ENCODE measurements at places on chromosomes 11 and 22.

DNA sequence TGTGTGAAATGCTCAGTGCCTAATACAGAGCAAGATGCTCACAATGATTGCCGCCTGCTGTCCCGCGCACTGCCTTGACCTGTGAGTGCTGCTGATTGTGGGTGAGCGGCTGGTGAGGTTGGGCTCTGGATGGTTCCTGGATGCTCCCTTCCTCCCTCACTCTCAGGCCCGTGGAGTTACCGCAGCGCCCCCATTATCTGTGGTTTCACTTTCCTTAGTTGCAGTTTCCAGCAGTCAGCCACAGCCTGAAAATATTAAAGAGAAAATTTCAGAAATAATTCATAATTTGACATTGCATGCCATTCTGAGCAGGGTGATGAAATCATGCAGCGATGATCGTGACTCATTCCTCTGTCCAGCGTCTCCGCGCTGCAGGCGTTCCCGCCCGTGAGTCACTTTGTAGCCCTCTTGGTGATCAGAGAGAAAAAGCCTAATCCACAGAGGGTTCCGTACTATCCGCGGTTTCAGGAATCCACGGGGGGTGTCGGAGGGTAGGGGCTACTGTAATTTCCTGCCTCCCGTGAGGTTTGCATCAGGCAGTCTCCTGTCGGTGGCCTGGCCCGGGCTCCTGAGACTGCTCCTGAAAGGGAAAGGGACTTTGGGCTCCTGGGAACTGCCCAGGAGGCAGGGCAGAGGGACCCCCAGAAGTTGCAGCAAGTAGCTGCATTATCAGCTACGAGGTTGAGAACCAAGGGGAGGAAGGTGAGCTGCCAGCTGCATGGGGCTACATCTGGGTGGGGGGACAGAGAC, 10.6 kb downstream of the RPL3 start:
- ATAC-seq, result no peak

- no peak for ATAC-seq
These were observed 22.1 kb downstream of the ANO1 start for GRCh38 chr11:70100280-70100603.

DNA sequence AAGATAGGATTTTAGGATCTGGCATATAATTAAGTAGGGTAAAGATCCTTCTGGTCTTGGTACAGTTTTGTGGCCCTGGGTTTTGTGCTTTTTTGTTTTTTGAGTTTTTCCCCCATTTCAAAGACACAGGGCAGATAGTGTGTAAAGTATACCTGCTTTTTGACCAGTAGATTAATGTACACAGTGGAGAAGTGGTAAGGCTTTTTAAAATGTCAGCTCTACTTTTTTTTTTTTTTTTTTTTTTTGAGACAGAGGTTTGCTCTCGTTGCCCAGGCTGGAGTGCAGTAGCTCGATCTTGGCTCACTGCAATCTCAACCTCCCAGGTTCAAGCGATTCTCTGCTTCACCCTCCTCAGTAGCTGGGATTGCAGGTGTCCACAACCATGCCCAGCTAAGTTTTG, 4.0 kb downstream of the EP300 start:
- ATAC-seq, result no peak

GRCh38 chr11:33618351-33618710, 82.3 kb downstream of the C11orf91 start:
- ATAC-seq, result no peak

DNA sequence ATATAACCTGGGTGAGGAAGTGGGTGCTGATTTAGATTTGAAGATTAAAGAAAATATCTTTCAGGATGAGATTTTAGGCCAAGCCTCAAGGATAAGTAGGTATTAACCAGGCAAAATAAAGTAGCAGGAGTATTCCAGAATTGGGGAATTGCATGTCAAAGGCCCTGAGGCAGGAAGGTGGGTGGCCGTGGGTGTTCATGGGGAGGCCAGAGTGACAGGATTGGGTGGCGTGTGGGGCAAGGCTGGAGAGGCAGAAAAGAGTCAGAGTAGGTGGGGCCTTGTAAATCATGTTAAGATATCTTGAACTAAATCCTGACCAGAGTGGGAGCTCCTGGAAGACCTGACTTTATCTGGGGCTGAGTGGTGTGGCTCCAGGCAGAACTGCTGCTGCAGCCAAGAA, 19.7 kb upstream of the WT1 start:
- ATAC-seq, result no peak

DNA sequence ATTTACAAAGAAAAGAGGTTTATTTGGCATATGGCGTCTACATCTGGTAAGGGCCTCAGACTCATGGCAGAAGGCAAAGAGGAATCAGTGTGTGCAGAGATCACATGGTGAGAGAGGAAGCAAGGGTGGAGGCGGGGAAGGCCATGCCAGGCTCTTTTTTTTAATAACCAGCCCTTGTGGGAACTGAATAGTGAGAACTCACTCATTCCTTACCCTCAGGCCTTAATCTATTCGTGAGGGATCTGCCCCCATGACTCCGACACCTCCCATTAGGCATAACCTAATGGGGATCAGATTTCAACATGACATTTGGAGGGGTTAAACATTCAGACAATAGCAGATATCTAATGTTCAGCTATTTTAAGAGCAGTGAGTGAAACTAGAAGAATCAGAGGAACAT, 55.7 kb downstream of the ATM start:
- ATAC-seq, result no peak

GRCh38 chr11:119482521-119483011, 59.6 kb upstream of the THY1 start:
- no peak for ATAC-seq

GRCh38 chr22:20424568-20424931, 13.1 kb downstream of the SCARF2 start:
- no peak for ATAC-seq

DNA sequence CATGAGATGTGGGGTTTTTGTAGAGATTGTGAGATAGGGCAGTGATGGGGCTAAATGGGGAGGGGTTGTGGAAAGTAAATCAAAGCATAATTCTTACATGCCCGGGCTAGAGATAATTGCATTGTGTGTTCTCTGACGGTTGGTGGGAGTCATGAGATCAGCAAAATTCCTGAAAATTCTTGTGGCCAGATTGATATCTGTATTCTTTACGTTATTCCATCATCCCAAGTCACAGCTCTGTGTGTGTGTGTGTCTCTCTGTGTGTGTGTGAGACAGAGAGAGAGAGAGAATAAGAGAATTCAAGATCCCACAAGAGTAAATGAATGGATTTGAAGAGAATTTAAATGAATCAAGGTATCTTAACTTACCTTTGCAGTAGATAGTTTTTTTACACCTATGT, 138.6 kb upstream of the ARHGAP20 start:
- ATAC-seq, result no peak

GRCh38 chr11:121671283-121672168, 218.8 kb upstream of the SORL1-AS1 start:
- ATAC-seq, result no peak

DNA sequence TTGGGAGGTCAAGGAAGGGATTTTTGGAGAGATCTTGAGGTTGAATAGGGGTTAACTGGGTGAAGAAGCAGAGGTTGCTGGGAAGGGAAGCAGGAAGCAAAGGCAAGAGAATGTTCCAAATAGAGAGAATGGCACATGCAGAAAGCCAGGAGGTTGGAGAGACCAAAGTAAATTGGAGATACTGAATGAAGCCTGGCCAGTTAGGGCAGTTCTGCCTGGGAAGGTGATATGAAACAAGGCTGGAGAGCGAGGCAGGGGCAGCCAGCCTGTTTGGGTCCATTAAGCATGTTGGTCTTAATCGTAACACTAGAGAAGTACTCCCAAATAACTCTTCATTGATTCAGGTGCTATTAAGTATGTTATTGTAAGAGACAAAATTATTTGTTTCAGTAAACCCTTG, 48.2 kb downstream of the ZNF143 start:
- no peak for ATAC-seq

- ATAC-seq, result no peak
These were observed 203.4 kb downstream of the CADM1 start for GRCh38 chr11:115300660-115301428.

DNA sequence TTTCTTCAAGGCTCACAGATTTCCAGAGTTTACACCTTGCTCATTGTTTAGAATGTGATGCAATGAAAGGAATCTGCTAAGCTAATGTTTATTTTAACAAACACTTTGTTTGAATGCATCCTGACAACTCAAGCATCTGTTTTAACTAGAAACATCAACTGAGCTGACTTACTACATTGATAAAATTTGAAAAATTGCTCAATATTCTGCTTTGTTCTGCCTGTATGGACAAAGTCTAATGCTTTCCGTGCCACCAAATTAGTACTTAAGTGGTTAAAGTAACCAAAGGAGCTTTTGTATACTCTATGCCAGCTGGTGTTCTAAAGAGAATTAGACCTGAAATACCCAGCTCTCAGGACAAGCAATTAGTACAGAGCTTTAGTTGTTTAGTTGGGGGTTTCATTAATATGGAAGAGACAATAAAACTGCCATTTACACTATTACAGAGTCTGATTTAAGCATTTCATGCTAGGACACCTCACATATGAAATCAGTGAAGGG, 105.2 kb downstream of the MAML2 start:
- ATAC-seq, result no peak

GRCh38 chr11:45142241-45143055, 4.0 kb upstream of the PRDM11 start:
- ATAC-seq, result no peak

- ATAC-seq, result no peak
These were observed 9.8 kb upstream of the FUT4 start for GRCh38 chr11:94533696-94534630.

DNA sequence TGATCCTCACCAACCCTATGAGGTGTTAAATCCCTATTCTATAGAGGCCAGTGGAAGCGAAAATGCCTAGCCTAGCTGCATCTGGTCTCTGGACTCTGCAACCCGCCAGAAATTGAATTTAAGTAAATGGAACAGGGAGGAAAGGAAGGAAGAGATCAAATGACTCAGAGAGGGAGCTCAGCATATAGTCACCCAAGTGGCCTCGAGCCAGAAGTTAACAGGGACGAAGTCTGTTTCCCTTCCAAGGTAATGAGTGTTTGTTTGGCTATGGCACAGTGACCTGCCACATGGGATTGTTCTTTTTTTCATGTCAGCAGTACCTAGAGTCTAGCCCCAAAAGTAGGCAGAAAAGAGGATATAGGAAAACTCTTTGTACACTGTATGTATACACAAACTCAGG, 66.3 kb downstream of the PAK1 start:
- no peak for ATAC-seq

GRCh38 chr22:37330200-37331033, 48.1 kb downstream of the CYTH4 start:
- ATAC-seq, result peak; percentile 56

GRCh38 chr11:121071846-121072450, 29.1 kb upstream of the TECTA start:
- ATAC-seq, result no peak

DNA sequence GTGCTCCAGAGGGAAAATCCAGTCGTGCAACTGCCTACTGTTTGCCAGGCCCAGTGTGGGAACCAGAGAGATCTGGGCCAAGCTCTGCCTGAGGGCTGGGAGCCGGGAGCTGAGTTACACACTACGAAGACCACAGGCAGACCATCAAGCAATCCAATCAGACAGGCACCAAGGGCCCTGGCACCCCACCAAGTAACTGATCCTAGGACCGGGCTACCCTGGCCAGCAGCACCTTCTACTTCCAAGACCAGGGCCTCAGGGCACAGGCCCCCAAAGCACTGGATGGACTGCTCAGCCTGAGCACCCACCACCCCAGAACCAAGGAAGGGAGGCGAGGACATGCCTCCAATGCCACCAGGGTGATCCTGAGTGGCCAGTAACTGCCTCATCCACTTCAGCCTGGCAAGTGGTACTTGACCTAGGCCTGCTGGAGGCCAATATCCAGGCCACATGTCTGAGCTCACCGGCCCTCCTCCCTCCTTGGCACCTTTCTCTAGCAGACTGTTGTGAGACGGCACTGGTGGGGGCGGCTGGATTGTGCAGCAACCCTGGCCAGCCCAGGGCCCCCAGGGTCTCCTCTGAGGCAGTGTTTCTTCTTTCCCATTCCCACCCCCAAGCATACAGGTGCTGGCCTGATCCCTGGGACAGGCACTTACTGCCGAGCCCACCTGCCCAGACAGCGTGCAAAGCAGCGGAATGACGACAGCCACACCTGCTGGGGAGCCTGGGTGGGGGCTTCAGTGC, 20.7 kb upstream of the ARFGAP3 start:
- no peak for ATAC-seq

GRCh38 chr11:11604370-11604990, 17.3 kb downstream of the GALNT18 start:
- ATAC-seq, result no peak

DNA sequence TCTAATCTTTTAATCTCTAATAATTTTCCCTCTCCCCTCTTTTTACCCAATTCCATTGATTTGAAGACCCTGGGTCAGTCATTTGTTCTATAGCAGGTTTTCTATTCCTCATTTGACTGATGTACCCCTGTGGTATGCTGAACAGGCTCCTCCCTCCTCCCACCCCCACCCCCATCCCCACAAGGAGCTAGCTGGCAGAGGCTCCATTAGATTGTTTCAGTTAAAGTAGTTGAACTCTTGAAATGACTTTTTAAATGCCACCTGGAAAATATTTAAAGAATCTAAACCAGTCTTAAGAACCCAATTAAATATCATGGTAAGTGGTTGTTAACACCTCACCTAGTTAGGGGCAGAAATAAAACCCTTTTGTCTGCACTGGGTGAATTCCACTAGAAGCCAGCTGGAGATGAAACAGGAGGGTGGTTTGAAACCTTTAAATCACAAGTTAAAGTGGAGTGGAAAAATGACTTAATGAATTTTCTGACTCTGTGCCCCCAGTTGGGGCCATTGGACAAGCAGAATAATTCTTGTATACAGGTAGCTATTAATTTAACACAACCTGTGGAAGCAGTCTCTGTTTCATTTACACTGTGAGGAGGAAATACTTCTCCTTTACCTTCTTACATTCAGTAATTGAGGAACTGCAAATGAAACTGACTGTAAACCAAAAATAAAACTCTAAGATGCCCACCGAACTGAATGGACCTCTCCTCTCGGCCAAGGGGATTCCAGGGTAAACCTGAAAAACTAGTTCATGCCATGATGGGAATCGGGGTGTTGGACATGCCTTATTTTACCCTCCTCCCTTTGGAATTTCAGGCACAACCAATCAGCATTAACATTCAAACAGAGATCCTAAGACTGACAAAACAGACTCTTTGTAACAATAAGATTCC, 30.7 kb downstream of the PRR5L start:
- ATAC-seq, result no peak

GRCh38 chr11:103499710-103500340, 390.6 kb downstream of the DYNC2H1 start:
- no peak for ATAC-seq

- ATAC-seq, result no peak
These were observed 191.4 kb downstream of the TENM4 start for GRCh38 chr11:79249295-79249993.

DNA sequence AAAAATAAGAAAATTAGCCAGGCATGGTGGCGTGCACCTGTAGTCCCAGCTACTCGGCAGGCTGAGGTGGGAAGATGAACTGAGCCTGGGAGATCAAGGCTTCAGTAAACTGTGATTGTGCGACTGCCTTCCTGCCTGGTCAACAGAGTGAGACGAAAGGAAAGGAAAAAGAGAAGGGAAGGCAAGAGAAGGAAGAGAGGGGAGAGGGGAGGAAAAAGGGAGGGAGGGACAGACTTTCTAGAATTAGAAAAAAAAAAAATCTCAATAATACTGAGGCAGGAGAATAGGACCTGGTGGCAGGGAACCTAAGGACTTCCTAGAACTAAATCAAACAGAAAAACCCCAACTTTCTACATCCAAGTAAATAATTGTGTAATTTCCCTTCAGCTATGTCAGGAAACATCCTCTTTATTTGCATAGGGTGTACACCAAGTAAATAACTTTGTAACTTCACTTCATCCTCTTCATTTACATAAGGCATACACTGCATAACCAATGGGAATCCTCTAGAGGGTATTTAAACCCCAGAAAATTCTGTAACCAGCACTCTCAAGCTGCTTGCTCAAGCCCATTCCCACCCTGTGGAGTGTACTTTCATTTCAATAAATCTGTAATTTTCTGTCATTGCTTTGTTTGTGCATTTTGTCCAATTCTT, 8.7 kb downstream of the SBF2 start:
- no peak for ATAC-seq
